Motor neuron (in vitro differentiated cells): ENCODE measurements at places on chromosomes 5 and 9.

GRCh38 chr5:81308836-81309235 lies 7.4 kb downstream of the ZCCHC9 start:
- no peak for ATAC-seq

DNA sequence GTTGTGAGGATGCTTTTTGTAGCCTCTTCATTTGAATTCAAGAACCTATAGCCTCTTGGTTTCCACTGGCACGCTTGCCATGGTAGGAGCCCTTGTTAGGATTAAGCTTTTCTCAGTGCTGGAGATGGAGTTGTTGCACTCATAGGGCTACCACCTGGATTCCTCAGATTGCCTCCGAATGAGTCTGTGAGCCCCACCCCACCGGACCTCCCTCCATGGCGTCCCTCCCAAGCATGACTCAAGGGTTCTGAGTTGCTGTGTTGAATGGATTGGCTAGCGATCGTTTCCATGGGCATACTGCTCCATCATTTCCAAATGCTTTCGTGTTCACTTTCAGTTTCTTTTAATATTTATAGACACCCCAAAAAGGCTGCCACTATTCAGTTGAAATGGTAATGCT lies 69.9 kb downstream of the DAPK1 start:
- ATAC-seq: no peak

DNA sequence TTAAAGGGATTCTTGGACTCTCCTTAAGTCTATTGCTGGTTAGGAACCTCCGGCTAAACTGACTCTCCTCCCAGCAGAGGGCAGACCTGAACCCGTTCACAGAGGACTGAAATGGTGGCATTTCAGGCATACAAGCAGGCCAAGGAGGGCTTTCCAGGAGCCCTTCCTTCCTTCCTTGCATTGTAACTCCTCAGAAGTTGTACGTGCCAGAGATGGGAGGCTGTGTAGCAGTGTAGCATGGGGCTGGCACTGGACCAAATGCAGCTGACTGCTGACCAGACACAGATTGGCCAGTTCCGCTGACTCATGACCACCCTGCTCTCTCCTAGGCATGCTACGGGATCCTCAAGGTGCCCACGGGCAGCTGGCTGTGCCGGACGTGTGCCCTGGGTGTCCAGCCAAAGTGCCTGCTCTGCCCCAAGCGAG lies 36.4 kb downstream of the JADE2 start:
- no peak for ATAC-seq

GRCh38 chr9:16243798-16244197 lies 626.7 kb downstream of the BNC2 start:
- ATAC-seq: no peak

GRCh38 chr5:159698322-159698721 lies 218.0 kb upstream of the ADRA1B start:
- no peak for ATAC-seq

DNA sequence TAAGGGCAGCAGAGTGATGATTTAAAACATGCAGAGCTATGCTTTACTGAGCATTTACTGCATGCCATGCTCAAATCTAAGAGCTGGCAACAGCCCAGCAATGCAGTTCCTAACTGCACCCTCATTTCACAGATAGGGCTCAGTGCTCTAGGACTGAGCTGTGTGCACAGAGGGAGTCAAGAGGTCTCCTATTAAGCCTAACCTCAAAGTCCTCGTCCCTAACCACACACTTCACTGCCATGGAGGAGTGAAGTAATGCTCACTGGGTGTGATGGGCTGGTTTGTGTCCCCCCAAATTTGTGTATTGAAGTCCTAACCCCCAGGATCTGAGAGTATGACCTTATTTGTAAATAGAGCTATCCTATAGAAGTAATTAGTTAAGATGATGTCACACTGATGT lies 25.9 kb downstream of the BARX1 start:
- no peak for ATAC-seq

GRCh38 chr5:118883362-118883761 lies 105.0 kb downstream of the DTWD2 start:
- ATAC-seq: no peak

DNA sequence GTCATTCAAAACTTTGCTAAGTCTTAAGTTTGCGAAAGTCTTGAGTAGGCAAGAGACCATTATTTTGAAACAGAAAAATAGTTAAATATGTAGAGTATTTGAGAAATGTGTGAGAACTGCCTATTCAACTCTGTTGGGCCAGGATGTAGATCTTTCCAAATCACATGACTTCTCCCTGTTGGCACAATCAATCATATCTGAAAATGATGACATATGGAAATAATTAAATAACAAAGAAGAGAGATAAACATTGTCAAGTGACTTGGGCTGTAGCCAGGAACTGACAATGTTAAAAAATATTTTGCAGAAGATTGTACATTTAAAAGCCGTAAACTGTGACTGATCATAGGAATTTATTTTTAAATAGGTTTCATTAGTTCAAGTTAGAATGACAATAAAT lies 104.6 kb upstream of the IL6ST start:
- no peak for ATAC-seq

DNA sequence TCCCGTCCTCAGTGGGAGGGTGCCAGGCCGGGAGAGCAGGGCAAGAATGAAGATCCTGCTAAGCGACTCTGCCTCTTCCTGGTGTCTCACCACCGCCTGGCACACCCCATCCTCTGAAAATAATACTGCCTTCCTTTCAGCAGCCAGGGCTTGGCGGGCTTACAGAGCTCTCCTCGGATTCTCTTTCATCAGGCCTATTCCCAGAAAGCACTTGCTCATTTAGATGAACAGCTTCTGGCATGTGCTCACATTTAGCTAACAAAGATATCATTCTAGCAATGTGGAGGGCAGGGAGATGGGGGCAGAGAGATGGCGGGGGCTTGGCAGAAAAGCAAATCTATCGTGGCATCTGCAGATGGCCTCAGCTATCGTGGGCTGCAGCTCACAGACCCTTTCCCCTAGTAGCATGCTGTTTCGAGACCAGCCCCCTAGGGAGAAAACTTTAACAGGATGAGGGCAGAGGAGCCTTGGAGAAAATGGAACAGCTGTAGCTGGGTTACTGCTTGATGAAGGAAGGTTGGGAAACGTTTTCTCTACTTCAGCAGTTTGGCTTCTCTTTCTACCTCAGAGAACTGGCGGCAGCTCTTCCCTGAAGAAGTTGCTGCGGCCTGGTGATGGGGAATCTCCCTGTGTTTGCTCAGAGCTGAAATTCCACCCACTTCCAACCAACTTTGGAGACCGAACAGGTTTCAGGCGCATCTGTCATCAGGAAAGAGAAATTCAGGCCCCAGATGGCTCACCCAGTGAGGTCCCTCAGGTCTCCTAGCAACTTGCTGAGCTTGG lies 102.1 kb downstream of the TMEM174 start:
- ATAC-seq: peak; percentile 32

- no peak for ATAC-seq
These were observed 114.1 kb downstream of the MAN2A1 start for GRCh38 chr5:109803854-109804253.

DNA sequence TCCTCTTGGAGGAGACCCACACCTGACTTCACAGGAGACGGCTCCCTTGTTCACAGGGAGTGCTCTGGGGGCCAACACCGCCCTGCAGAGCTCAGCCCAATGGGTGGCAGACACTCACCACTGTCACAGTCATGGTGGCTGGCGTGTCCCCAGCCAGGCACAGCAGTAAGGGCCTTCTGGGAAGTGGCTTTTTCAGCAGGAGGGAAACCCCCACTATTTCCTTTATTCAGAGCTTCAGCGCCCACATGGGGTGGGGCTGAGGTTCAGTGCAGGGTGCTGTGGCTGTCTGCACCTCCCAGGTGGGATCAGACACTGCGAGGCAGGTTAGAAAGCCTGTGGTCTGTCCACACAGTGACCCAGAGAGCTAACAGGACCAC lies 3.6 kb upstream of the SNAPC4 start:
- no peak for ATAC-seq
